ENCODE measurements at places on chromosomes 13 and 19.

DNA sequence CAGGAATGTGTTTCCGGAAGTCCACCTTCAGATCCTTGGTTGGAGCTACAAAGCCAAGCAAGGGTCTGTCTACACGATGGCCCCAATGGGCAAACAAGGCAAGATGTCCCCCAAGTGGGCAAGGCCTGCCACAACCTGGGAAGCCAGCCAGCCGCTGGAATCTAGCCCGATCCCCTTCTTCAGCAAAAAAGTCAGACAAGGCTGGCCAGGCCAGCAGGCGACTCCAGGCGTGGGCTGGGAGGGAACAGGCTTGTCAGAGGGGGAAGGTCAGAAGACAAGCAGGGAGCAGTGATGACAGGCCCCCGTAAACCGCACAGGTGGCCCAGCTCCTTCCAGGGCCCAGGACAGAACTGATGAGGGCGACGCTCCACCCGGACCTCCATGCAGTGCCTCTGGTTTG, 69.7 kb upstream of the WASF3 start:
- no peak for DNase-seq

DNA sequence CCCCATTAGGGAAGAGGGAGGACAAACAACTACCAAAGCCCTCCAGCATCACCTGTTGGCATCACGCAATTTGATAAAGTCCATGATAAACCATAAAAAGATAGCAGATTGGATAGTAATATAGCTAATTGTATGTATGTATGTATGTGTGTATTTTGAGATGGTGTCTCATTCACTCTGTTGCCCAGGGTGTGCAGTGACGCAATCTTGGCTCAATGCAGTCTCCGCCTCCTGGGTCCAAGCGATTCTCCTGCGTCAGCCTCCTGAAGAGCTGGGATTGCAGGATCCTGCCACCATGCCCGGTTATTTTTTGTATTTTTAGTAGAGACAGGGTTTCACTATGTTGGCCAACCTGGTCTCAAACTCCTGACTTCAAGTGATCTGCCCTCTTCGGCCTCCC, 74.6 kb upstream of the RNF113B start:
- DNase-seq = no peak

GRCh38 chr19:38319421-38320258, at the start of gene KCNK6:
TSS of gene KCNK6 (plus strand) at chr19:38319845. CDS start at chr19:38319951, 106 bp downstream.
- DNase-seq = peak; percentile 70

- no peak for DNase-seq
Observed at GRCh38 chr13:46278474-46278873, 66.7 kb downstream of the LRRC63 start.

DNA sequence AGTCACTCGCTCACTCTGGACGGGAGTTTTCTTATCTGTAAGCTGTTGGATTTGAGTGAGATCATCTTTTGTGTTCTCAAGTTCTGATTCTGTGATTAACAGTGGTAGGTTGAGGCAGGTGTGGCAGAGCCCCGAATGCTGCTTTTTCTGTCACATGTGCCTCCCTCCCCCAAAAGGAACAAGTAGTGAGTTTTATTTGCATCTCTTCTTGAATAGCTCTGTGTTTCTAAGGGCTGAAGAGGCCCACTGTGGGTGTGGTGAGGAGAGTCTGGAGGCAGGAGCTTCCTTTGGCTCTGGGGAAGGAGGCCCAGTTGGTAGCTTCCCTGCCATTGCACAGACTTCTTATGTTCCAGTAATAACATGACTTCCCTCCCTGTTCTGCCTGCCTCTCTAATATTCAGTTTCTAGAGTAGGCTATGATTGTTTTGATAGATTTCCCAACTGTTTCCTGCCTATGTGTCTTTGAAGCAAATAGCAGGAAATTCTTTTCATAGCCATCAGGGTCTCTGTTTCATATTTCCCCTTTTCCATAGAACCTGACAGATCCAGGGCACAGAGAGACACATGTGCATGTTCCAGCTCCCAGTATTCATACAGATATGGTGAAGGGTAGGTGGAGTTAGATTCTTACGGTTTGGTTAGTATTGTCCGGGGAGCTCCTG, 23.9 kb upstream of the CXCL17 start:
- DNase-seq = no peak

GRCh38 chr19:36153126-36153525, 879 bp upstream of the COX7A1 start:
- no peak for DNase-seq

Data from D341Med (cell line).